ENCODE measurements at places on chromosomes 1 and 21. TPM values are rescaled to one million over a fixed set of nuclear protein-coding genes. Genes with fewer than 3 reads are reported as not detected.

- DNase-seq = no peak
Observed at GRCh38 chr1:5098981-5099385, 444.6 kb downstream of the AJAP1 start.

GRCh38 chr1:71311376-71311775, 230.5 kb upstream of the ZRANB2 start:
- no peak for DNase-seq

GRCh38 chr1:161185732-161186311, 8.5 kb upstream of the B4GALT3 start:
- DNase-seq = no peak

GRCh38 chr1:60133000-60133673, 59.6 kb upstream of the C1orf87 start:
- no peak for DNase-seq

The TMEM52 gene
- 1.8 TPM for total RNA-seq

The CELA3B gene
- not detected for total RNA-seq

- DNase-seq = no peak
Observed at GRCh38 chr1:213231795-213232231, 180.8 kb downstream of the RPS6KC1 start.
